ENCODE measurements at places on chromosomes 16 and 17.

DNA sequence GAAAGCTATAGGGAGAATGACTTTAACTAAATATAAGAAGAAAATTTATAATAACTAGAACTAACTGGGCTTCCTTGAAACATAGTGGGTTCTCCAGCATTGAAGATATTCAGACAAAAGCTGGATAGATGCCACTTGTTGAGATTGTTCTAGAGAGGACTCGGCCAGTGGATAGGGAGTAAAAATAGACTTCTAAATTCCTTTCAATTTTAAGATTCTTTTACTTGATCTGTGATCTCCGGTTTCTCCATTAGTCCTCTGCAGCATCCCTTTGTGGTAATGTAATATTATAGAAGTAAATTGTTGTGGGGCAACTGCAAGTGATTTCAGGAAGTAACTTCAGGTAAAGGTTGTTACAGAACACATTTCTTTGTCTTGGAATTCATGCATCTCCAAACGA is 10.3 kb upstream of the RARA start:
- DNase-seq: no peak

GRCh38 chr17:11369575-11369974 is 128.6 kb downstream of the SHISA6 start:
- DNase-seq: no peak

DNA sequence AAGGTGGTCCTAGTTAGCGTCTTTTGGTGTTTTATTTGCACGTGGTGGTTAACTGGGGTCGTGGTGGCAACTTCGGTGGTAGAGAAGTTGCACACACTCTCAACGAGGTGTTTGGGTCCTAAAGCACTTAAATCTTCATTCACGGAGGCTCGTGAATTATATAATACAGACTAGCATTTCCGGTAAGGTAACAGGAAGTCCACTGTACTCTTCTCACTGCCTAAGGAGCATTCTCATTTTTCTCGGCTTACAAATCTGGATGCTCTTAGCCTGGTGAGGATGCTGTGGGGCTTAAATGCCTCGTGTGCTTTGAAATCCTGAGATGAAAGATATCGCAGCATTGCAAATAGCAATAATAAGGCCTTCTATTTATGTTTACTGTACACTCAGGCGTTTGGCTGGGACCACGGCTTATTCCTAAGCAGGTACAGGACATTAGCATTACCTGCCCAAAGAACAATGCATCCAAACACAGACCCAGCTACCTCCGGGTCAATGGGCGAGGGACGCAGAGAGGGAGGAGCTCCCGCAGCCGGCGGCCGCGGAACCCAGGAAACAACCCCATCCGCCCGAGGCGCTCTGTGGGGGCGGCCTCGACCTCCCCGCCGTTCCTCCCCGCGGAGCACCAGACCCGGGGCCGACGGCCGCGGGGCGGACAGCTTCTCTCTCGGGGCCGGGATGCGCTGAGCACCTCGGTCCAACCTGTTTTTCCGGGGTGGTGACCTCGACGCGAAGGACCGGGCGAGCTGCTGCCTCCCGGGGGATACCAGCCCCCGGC is 856 bp downstream of the DNAJA2 start:
- peak; percentile 47 for DNase-seq

- no peak for DNase-seq
These were observed 175.3 kb upstream of the FAM20A start for GRCh38 chr17:68776451-68776850.

DNA sequence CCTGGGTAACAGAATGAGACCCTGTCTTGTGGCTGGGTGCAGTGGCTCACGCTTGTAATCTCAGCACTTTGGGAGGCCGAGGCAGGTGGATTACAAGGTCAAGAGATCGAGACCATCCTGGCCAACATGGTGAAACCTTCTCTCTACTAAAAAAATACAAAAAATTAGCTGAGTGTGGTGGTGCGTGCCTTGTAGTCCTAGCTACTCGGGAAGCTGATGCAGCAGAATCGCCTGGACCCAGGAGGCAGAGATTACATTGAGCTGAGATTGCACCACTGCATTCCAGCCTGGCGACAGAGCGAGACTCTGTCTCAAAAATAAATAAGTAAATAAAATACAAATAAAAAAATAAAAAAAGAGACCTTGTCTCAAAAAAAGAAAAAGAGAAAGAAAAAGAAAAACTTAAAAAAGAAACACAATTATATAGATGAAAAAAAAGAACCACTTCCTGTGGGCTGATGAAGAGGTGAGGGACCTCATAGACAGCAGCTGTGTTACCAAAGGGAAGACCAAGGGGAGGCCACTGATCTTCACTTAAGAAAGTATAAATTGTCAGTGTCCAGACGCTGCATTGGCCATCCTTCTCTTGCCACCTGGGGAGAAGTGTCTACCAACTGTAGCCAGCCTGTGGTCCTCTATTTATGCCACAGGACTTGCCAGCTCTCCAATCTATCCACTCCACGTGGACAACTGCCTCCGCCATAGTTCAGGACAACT is 24.4 kb upstream of the SMG1 start:
- no peak for DNase-seq

DNA sequence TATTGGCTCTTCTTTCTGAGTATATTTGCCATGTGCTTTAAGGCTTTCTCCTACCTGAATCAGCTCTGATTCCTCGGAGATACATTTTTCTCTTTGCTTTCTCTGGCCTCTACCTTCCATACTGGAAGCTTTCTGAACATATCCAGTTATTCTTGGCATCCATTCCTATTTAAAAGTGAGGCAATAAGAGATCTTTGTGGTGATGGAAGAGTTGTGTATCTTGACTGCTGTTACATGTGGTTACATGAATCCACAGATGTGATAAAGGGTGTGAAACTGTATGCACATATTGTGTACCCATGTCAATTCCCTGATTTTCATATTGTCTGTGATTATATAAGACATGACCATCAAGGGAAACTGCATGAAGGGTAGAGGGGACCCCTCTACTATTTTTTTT is 24.4 kb downstream of the UBE2O start:
- no peak for DNase-seq

- peak; percentile 78 for DNase-seq
These were observed 2.9 kb downstream of the GNAO1 start for GRCh38 chr16:56193951-56194726.

DNA sequence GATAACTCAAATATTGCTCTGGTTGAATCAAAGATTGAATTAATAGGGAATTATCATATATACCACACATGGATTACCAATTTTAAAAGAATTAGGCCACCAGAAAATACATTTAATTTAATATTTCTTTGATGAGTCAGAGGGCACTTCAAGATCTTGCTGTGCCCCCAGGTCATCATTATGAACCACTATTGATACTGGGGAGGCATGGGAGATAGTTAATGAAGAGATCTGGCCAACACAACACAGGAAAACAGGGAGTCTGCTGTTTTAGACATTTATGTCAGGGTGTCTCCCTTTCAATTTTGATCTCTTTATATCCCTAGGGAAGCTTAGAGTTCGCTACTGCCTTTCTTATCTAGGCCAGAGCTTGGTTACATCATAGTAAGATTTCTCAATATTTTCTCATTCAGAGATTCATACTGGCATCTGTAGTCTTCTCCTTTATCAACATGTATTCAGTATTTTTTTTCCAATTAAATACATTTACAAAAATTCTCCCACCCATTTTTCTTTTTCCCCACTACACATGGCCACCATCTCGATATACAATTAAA is 158.3 kb upstream of the ZFHX3 start:
- no peak for DNase-seq

GRCh38 chr17:78847052-78847451 is 6.4 kb upstream of the USP36 start:
- DNase-seq: no peak

GRCh38 chr17:1011760-1012735 is 15.1 kb downstream of the TIMM22 start:
- no peak for DNase-seq

- DNase-seq: peak; percentile 76
These were observed 972 bp downstream of the RSAD1 start for GRCh38 chr17:50479522-50480141.

DNA sequence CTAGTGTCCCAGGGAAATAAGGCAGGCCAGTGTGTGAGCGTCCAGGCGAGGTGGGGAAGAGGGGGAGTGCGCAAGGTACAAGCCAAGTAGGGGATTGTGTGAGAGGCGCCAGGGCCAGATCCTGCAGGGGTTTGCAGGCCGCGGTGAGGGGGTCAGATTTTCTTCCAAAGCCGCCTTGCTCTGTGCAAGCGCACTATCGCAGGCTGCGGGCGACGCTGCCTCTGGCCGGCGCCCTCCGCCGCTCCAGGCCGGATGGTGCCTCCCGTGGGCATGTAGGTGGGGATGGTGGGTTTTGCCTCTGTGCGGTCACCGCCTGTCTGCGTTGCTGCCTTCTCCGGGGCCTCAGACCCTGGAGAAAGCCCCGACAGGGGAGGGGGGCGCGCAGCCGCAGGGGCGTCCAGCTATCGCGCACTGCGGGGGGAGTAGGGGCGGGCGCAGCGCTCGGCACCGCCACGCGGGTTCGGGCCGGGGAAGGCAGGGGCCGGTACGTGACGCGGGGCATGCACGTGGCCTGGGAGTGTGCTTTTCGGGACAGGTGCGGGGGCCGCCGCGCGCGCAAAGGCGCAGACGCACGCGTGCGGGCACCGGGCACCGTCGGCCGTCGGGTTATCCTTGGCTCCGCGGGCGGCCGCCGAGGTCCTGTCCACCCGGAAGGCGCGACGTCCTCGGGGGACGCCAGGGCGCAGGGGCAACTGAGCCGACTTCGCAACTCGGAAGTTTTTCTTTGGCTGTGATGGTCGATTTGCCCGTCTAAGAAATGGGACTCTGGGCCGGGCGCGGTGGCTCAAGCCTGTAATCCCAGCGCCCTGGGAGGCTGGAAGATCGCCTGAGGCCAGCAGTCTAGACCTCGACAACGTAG is 1.1 kb upstream of the HAPSTR1 start:
- DNase-seq: peak; percentile 55

- no peak for DNase-seq
These were observed 71.9 kb downstream of the NXN start for GRCh38 chr17:907725-908124.

DNA sequence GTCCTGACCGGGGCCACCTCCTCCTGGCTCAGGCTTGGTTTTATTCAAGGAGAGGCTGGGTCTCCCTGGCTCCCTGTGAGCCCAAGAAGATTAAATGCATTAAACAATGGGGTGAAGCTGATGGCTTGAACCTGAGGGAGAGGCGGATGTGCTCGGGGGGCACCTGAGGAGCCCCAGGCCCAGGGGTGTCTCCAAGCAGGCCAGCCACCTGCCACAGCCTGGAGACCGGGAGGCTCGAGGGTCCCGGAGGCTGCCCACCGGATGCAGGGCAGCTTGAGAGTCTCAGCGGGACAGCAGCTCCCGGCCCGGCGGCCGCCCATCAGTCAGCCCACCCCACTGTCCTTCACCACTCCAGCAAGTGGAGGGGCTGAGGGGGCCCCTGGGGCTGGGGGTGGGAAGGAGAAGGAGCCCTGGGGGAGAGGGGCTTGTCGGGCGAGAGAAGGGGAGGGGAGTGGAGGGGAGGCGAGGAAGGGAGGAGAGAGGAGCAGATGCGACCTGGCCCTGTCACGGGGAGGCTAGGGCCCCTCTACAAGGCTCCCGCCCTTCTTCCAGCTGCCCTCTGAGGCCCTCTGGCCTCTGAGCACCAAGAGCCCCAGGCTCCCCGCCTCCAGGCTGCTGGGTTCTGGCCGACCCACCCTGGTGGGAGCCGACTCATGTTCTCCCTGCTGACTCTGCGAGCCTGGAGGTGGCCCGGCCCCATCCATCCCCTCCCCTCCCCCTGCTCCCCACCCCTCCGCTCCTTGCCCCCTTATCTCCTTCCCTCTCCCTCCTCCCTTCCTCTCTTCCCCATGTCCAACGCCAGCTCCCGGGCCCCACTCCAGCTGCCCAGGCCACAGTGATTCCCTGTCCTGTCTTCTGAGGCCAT is 13.2 kb downstream of the CD7 start:
- no peak for DNase-seq

GRCh38 chr17:67833134-67833533 is 7.8 kb downstream of the BPTF start:
- no peak for DNase-seq

DNA sequence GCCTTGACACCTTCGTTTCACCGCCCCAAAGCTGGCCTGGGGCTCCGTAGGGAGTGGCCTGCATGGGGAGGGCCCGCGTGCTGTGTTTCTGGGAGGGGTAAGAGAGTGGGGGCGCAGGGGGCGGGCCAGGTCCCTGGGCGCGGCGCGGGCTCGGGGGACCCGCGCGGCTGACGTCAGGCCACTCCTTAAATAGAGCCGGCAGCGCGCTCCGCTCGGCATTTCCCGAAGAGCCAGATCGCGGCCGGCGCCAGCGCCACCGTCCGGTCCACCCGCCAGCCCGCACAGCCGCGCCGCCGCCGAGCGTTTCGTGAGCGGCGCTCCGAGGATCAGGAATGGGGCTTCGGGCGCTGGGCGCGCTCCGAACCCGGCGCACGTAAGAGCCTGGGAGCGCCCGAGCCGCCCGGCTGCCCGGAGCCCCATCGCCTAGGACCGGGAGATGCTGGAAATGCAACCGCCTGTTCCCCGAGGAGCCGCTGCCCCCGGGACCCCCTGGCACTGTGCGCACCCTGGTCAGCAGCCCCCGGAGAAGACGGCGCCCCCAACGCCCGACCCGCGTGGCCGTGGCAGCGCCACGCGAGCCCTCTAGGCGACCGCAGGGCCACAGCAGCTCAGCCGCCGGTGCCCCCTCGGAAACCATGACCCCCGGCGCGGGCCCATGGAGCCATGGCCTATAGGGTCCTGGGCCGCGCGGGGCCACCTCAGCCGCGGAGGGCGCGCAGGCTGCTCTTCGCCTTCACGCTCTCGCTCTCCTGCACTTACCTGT is at the start of gene HS3ST2:
TSS of gene HS3ST2 (plus strand) at position 215 of the 763 bp plus-strand sequence. CDS start at position 664, 449 bp downstream.
- no peak for DNase-seq

DNA sequence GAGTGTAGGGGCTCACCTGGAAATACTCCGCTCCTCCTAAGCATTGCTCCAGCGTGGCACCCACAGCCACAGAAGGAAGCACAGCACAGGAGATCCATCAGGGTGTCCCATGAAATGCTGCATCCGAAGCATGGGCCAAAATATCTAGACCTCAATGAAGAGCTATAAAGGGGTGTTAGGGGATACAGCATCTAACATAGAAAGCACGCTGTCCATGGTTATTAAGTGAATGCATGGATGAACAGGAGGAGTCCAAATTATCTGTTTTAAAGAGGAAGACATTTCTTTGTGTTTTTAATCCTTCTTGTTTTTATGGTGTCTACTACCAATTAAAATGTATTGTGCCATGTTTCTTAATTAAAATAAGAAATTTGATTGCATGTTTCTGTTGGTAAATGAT is 21.6 kb upstream of the KRT20 start:
- no peak for DNase-seq

DNA sequence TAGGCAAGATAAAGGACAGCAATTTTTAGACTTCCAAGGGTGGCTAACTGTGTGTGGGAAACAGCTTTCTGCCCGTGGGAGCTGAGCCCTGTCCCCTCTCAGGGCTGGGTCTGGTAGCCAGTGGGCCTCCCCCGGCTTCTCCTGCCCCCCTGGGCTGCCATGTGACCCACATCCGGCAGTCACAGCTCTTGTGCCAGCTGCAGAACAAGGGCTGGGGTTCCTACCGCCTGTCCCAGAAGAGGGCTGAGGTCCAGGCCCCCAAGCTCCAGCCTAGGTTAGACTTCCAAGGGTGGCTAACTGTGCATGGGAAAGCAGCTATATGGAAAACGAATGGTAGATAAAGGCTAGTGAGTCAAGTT is 6.1 kb downstream of the GAST start:
- no peak for DNase-seq
